ENCODE measurements at places on chromosomes 6 and 20.
A peak's percentile ranks its signal among the peaks of the same experiment; 100 is the strongest.

GRCh38 chr6:1562171-1562955, 47.4 kb upstream of the FOXC1 start:
- no peak for DNase-seq

- DNase-seq, result no peak
Observed at GRCh38 chr20:25447671-25448070, 40.2 kb downstream of the GINS1 start.

DNA sequence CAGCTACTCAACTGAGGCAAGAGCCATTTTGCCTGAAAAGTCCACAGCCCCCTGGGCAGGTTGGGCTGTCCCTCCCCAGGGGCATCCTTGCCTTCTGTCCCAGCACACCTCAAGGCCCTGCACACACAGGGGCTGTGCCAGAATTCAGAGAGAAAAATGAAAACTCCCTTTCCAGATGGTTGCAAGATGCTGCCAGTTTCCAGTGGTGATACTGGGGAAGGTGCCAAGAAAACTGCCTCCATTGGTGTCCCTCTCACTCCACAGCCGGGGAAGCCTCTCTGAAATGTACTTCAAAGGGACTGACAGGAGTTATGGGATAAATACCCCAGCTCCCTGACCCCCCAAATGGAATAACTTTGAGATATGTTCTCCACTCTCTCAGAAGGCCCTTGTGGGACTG, 154.2 kb upstream of the MAFB start:
- DNase-seq, result peak; percentile 40

GRCh38 chr6:62974452-62974851, 236.8 kb upstream of the FKBP1C start:
- no peak for DNase-seq

DNA sequence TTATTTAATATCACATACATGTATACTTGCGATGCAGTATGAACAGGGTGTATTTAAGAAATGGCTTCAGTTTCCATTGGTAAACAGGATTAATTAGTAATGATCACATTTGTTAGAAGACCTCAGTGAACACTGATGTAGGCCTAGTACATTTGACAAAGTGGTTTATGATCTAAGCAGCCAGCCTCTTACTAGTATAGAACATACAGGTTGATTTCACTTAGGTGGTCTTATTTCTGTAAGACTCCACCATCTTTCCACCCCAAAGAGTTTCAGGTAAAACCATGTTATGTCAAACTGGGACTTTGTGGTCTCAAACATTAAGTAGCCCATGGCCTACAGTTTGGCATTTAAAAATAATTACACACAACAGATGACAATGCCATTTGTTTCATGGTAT, 20.2 kb upstream of the MRPS10 start:
- no peak for DNase-seq

GRCh38 chr20:18388860-18389259, 78.0 kb downstream of the DZANK1 start:
- DNase-seq, result peak; percentile 43

DNA sequence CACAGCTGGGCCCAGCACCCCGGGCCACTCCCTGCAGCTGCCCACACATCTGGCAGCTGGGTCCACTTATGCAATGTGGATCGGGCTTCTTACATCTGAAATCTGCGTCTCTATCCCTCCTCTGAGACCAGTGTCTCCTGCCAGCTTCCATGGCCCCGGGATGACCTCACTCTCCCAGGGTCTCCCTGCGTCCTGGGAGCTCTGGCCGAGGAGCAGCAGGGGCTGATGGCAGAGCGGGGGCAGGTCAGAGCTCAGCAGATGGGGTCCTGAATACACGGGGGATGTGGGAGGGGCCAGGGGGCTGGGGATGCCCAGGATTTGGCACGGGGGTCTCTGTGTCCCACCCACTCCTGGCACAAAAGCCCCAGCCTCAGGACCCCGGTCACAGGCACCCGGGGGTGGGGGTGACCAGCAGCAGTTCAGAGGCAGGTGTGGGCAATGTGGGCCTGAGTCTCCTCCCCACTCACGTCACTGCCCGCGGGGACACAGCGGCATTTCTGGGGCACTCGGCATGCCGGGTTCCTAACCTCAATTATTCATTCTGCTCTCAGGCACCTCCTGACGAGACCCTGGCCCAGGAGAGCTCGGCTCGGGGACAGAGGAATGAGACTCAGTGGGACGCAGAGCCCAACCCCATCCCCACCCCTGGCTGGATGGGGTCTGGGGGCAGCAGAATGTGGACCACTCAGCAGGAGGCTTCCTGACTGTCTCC, 16.4 kb downstream of the CHRNA4 start:
- DNase-seq, result no peak

- no peak for DNase-seq
Observed at GRCh38 chr6:40733770-40734396, 146.7 kb upstream of the LRFN2 start.

- no peak for DNase-seq
Observed at GRCh38 chr20:4453359-4453758, 268.4 kb upstream of the PRND start.

- peak; percentile 49 for DNase-seq
Observed at GRCh38 chr6:7725849-7726415, at the start of gene BMP6. BMP6 (plus strand) TSS chr6:7726099; CDS start chr6:7726956, 857 bp downstream.

GRCh38 chr20:48690888-48691287, 136.9 kb downstream of the PREX1 start:
- peak; percentile 62 for DNase-seq

GRCh38 chr6:101110814-101111213, 229.7 kb upstream of the ASCC3 start:
- DNase-seq, result no peak

- no peak for DNase-seq
Observed at GRCh38 chr6:7562769-7563168, 21.3 kb downstream of the DSP start.

GRCh38 chr20:44138867-44139266, 48.1 kb downstream of the JPH2 start:
- no peak for DNase-seq

DNA sequence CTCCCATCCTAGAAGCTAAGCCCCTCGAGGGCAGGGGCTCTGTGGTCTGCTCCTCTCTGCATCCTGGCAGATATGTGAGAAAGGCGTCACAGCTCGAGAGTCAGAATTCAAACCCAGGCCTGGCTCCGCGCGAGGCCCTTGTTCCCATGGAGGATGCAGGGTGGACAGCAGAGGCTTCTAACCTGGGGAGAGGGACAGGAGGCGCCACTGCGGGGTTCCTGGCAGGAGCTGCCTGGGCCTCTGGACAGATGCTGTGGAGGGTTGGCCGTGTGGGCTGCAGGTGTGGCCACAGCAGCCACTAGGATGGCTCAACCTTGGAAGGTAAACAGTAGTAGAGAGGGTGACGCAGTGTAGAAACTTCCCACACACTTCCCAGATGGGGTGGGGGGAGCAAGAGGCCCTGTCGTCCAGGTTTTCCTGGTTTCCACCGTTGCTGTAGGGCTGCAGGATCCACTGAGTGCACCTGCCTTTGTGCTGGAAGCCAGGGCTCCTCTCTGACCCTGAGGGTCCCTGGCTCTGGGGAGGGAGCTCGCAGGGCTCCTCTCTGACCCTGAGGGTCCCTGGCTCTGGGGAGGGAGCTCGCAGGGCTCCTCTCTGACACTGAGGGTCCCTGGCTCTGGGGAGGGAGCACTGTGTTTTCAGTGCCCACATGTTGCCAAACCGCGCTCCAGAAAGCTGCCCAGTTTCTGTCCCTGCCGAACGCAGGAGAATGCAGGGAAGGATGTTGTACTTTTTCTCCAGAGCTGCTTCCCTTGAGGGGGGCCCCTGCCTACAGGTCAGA, 14.2 kb downstream of the RBM38 start:
- no peak for DNase-seq

- DNase-seq, result no peak
Observed at GRCh38 chr6:168600381-168600780, 159.4 kb downstream of the SMOC2 start.

GRCh38 chr6:111972745-111973117, 81.2 kb upstream of the CCN6 start:
- no peak for DNase-seq

DNA sequence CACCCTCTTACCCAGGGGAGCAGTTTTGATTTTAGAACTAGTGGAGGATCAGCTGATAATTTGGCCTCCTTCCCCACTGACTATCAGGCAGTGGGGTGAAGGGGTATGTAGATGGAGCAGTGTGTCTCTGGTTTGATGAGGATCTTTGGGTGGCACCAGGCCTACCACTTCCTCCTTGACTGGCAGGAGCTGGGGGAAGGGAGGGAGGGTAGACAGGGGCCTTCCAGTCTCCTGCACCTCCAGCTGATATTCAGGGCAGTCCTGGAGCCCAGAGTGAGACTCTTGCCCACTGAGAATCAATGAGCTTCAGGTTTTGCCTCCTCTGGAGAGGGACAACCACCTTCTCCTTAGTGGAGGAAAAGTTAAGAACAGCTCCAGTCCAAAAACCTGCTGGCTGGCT, 3.2 kb downstream of the DEF6 start:
- no peak for DNase-seq

GRCh38 chr6:43954311-43955131, 172.7 kb downstream of the MRPL14 start:
- no peak for DNase-seq

DNA sequence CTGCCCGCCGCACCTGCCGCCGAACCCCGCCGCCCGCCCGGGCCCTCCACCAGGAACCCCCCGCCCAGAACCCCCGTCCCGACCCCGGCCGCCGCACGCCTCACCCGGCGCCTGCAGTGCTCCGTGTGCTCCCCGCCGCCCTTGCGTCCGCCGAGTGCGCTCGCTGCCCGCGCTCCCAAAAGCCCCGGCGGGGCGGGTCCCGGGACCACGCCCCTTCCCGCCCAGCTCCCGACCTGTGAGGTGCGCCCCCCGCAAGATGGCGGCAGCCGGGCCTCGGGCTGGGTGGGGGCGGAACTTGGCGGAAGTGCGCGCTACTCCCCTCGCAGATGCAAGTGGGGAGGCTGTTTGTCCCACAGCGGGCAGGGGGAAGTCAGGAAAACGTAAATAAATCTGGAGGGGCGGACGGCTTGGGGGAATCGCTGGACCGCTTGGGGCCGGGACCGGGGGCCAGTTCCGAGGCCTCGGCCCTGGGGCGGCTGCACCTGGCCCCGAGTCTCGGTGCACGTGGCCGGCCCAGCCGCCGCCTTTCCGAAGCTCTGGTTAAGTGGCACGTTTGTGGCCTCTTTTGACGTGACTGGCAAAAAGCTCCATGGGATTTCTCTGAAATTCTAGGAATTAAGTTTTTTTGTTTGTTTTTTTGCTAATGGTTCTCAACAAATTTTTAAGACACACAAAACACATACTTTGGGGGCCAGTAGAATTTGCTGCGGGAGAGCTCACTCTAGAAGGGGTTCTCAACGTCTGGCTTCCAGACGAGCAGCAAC, at the start of gene EZR:
Gene EZR (minus strand): TSS at position 156 of the 764 bp plus-strand sequence. CDS start 1,275 bp downstream, outside the sequence.
- no peak for DNase-seq

GRCh38 chr20:31505903-31506302, 8.3 kb upstream of the HM13 start:
- DNase-seq, result no peak

GRCh38 chr6:143112084-143112768, 51.5 kb downstream of the AIG1 start:
- no peak for DNase-seq

DNA sequence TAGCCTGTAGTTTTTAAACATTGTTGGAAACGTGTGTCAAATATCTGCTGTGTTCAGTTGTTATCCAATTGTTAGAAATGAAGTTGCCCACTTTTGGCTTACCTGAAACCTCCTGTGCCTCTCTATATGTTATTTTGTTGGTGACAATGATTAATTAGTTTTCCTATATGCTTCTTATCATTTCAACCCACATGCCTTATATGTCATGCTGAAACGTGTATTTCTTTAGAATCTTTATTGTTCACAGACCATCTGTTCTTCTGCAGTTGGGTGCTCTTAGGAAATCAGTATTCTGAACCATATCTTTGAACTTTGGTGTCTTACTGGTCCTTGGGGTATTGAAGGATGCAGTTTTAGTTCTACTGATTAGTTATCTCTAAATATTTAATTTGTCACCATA, 91.2 kb upstream of the SCGN start:
- DNase-seq, result no peak

GRCh38 chr20:36400909-36401735, 95.0 kb downstream of the DLGAP4 start:
- DNase-seq, result no peak

DNA sequence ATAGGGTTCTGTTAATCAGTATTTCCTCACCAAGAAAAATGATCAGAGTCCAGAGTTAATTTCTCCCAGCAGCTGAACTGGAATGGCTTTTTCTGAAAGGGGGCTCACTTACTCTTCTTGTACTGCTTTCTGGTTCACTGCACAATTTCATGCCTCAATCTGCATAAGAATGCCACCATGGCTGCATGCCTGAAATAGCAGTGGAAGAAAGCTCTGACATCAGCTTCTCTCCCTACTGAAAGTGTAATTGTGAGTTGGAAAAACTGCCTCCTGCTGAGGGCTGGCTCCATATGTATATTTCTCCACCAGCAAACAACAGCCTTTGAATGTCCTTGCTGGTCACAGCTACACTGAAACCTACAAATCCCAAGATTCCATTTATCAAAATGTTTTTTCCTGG, 1027.2 kb upstream of the GJE1 start:
- DNase-seq, result peak; percentile 100

- peak; percentile 46 for DNase-seq
Observed at GRCh38 chr6:15389765-15390723, 144.2 kb downstream of the JARID2 start.

DNA sequence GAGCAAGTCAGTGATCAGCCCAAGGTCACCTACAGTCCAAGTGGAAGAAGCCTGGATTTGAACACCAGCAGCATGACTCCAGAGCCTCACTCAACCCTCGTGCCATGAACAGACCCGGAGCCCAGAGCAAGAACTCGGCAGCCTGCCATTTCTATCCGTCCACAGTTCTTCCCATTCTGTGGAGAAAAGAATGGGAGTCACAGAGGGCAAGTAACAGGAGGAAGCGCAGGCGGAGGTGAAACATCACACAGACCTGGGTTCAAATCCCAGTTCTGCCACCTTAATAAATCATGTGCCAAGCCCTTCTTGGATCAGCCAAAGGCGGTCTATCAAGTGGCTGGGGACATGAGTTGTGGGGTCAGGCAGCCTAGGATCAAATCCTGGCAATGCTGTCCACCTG, 4.3 kb downstream of the PREX1 start:
- no peak for DNase-seq

- no peak for DNase-seq
Observed at GRCh38 chr6:69895396-69895795, 29.0 kb downstream of the COL19A1 start.

DNA sequence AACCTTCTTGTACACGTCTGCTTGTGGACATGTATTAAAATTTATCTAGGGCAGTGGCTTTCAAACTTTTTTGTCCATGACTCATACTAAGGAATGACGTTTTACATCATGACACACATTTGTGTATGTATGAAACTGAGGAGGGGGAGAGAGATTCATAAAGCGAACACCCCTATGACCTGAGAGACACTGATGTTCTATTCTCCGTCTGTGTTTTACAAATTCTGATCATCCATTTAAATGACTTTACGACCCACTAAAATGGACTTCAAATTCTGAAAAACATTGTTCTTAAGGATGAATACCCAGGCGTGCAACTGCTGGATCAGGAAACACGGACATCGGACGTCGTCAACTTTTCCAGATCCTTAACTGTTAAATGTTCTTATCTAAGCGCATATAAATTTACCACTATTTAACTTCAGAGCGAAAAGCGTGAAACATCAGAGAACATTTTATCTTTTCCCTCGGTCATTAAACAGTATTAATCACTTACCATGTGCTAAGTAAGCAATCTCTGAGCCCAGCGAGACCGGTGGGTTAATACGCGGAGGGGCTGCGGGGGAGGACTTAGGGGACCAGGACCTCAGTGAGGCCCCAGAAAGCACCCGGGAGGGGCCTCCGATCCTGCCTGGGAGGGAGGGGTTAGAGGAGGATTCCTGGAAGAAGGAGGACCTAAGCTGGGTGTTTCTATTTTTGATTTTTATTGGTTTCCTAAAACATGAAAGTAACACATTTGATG, 1.2 kb downstream of the PLAGL1 start:
- peak; percentile 12 for DNase-seq

All from astrocyte of the cerebellum (primary cell).